ENCODE measurements at places on chromosomes 3 and 15.

GRCh38 chr15:90889736-90890456, 5.6 kb downstream of the FES start:
- DNase-seq = no peak

DNA sequence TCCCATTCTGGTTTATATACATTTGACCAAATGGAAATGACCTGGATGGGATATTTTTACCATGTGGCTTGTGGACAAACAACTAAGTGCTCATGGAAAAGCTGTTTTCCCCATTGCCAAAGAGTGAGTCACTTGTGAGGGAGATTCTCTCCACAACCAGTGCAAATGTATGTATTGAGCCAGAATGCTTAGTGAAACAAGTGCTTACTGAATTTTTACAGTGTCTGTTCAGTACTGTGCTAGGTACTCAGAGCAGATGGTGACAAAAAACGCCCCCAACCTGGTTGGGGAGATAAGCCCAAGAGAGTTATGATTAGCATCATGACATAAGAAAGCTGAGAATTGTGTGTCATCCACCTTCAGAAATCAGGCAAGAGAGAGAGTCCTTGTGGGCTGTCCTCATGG, 2.3 kb downstream of the CHP1 start:
- DNase-seq = no peak

DNA sequence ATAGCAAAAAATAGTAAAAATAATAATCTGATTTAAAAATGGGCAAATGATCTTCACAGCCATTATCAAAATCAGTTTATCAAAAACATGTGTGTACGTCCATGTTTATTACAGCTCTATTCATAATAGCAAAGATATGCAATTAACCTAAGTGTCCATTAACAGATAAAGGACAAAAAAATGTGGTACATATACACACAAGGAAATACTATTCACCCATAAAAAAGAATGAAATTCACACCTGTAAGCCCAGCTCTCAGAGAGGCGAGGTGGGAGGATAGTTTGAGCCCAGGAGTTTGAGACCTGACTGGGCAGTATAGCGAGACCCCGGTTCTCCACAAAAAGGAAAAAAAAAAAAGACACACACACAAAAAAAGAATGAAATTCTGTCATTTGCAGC, 82.6 kb upstream of the PPIB start:
- DNase-seq = no peak

DNA sequence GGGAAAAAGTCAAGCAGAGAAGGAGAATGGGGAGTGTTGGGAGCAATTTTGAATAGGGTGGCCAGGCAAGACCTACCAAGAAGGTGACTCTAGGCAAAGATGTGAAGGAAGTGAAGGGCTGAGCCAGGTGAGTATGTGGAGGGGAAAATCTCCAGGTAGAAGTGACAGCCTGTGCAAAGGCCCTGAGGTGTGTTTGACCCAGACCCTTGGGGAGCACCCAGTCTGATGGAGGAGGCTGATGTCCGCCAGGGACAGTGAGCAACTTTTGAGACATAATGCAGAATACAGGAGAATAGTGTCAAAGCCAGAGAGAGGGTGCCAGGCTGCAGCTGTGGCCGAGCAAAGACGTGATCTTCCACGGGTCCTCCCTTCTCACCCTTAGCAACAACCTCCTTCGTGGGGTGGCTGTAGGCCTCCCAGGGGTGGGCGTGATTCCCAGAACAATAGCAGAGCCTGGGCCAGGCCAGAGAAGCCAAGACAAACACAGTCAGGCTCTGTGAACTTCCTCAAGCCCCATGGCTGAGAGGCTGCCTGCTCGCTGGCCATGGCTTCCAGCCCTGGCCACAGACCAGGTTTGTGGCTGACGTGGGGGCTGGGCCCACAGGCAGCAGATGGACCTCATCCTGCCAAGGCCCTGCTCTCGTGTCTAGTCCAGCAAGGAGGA, 58.1 kb downstream of the SLC6A6 start:
- no peak for DNase-seq

DNA sequence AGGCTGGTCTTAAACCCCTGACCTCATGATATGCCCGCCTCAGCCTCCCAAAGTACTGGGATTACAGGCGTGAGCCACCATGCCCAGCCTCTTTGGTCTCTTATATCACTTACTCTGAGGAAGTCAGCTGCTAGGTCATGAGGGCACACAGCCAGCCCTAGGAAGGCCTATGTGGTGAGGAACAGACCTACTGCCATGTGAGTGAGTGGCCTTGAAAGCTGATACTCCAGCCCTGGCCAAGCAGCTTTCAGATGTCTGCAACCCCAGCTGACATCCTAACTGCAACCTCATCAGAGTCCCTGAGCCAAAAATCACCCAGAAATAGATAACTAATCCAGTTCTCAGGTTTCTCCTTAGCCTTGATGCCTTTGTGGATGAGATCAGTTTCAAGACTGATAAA, 224.3 kb downstream of the EDEM1 start:
- DNase-seq = no peak

DNA sequence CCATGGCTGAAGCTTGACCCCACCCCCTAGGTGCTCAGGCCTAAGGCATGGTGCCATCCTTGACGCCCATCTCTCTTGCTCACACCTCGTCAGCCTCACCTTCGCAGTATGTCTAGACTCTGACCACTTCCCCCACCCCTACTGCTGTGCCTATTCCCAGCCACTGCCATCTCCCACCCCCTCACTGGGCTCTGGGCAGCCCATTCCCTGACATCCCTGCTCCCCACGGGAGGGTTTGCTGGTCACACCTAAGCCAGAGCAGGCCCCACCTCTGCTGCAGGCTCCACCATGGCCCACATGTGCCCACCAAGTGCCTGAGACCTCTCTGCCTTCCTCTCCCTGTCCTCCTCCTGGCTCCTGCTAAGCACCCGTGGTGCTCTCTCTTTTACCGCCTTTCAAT, 47.7 kb upstream of the PRR23E start:
- DNase-seq = no peak

DNA sequence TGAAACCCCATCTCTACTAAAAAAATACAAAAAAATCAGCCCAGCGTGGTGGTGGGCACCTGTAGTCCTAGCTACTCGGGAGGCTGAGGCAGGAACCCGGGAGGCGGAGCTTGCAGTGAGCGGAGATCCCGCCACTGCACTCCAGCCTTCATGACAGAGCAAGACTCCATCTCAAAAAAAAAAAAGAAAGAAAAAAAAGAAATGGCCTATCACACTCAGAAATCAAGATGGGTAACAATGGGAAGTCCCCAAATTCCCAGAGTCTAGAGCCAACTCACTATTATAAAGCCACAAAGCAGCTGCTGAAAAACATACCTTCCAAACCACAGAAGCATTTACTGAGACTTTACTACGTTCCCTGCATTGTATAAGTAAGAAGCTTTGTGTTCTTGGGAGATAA, 7.5 kb downstream of the HDGFL3 start:
- DNase-seq = no peak

DNA sequence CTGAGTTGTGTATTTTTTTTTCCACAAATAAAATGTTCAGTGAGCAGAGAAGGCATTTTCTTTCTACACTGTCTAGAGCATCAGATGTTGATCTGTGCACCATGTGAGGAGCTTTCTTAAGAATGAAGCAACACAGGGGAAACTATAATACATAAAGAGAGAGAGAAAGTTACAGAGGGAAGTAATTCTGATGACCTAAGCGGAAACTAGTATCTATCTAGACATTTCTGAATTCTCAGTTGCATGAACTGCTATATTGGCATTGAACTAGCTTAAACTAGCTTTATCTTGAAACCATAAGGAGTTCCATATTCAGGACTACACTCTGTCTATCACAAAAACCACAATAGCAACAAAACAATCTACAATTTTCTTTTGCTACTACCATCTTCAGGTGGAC, 822.4 kb downstream of the VGLL3 start:
- no peak for DNase-seq

- no peak for DNase-seq
Measured at GRCh38 chr3:36653095-36653494, 111.3 kb downstream of the DCLK3 start.

GRCh38 chr3:48536785-48537184, 19.8 kb downstream of the PFKFB4 start:
- no peak for DNase-seq

GRCh38 chr15:81754078-81754477, 291.7 kb downstream of the MEX3B start:
- no peak for DNase-seq

DNA sequence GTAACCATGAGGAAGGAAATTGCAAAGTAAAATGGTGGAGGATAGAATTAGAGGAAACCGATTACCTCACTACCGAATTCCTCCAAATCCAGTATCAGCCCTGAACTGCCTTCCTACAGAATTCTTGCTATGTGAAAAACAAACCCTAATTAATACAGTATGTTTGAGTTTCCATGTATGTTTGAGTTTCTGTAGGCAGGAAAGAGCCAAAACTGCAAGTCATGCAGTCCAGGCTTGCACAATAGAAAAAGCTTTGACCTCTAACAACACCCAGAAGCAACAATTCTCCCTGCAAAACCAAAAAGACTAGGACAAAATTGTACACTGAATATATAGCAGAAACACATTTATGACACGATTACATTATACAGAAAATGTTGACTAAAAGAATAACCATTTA, 614.8 kb downstream of the DIPK2A start:
- no peak for DNase-seq

DNA sequence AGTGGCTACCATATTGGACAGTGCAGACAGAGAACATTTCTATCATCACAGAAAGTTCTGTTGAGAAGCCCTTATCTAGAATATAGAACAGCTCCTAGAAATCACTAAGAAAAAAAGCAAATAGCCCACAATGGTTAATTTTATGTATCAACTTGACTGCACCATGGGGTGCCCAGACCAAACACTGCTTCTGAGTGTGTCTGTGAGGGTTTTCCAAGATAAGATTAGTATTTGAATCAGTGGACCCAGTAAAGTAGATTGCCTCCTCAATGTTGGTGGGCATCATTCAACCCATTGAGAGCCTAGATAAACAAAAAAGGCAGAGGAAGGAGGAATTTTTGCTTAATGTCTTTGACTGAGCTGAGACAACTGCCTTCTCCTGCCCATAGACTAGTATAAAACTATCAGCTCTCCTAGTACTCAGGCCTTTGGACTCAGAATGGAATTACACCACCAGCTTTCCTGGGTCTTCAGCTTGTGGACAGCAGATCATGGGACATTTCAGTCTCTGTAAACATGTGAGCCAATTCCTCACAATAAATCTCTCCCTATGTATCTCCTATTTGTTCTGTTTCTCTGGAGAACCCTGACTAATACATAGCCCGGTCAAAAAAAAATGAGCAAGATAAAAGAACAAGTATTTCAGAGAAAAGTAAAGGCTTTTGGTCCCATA, 55.9 kb upstream of the OXTR start:
- no peak for DNase-seq

GRCh38 chr3:146712806-146713205, 107.7 kb upstream of the PLSCR5 start:
- no peak for DNase-seq

DNA sequence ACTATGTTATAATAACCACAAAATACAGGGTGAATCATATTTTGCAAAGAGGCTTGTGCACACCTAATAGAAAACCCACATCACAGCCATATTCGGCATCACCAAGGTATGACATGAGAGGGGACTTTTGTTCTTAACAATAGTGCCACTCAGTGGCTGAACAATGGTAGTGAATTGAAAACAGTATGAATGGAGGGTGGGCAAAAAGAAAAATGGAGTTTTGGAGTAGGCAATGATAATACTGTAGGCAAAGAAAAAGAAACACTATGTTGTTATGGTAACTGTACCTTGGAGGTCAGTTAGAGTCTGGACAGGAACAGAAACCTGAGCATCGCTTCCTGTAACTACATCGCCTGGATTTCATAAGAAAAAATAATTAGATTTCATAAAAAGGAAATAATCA, 348.6 kb downstream of the PLCL2 start:
- DNase-seq = peak; percentile 9

DNA sequence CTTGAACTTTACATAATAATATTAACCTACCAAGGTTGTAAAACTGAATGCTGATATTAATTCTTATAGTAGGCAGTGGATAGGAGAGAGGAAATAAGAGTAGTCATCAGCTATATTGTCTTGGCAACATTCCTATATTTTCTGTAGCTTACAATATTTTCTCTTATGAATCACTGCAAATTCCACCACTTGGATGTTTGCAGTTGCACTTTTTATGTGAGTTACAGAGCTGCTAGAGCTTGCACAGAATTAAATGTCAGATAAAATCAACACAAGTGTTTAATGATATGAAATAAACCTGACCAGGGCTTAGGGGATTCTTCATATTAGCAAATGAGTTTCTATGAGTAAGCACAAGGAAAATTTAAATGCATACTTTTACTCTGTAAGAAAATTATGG, 1710.1 kb downstream of the SI start:
- DNase-seq = no peak

GRCh38 chr3:189909139-189909538, 211.6 kb downstream of the P3H2 start:
- DNase-seq = no peak

- no peak for DNase-seq
Measured at GRCh38 chr3:141738891-141739363, 829 bp downstream of the RNF7 start.

- DNase-seq = no peak
Measured at GRCh38 chr3:142244056-142244455, 18.7 kb upstream of the GK5 start.

DNA sequence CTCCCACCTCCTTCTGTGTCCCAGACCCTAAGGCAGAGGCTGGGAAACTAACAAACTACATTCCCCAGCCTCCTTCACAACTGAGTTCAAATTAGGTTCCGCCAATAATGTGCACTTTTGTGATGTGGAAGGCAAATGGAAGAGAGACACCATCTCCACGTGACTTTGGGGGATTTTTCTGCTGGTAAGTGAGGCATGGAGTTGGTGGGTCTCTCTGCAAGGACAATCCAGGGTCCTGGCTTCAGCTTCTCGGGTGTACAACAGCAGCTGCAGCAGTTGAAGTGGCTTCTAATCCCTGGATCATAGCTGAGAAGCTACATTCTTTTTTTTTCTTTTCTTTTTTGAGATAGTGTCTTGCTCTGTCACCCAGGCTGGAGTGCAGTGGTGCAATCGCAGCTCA, 58.9 kb upstream of the GATA2 start:
- no peak for DNase-seq

GRCh38 chr15:79455361-79455760, 23.2 kb downstream of the MINAR1 start:
- DNase-seq = no peak

DNA sequence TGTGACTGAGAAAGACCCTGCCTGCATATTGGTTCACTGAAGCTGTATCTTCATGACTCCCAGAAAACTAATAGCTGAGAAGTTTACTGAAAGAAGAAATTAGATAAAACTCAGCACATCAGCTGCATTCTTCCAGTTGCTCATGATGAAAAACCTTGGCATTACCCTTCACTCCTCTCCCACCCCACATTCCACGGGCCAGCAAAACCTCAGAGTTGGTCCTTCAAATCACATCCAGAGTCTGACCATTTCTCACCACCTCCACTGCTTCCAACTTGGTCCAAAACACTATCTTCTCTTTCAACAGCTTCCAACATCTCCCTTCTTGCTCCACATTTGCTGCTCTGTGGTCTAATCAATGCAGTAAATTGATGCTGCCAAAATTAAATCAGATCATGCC, 97.1 kb downstream of the CD47 start:
- DNase-seq = no peak

GRCh38 chr15:29900237-29901189, 78.2 kb upstream of the TJP1 start:
- DNase-seq = no peak

Measured in activated CD8-positive, alpha-beta memory T cell treated with anti-CD3 and anti-CD28 coated beads for 1 hour (primary cell).